T-helper 2 cell treated with Interferon-gamma antibody and Interleukin-4, amounts not matched to agents 5 μg/mL and 100 μg/mL, for 36 hours (primary cell): ENCODE measurements at places on chromosomes 1 and 21.

- no peak for DNase-seq
Measured at GRCh38 chr1:34690269-34690668, 64.6 kb upstream of the GJB5 start.

DNA sequence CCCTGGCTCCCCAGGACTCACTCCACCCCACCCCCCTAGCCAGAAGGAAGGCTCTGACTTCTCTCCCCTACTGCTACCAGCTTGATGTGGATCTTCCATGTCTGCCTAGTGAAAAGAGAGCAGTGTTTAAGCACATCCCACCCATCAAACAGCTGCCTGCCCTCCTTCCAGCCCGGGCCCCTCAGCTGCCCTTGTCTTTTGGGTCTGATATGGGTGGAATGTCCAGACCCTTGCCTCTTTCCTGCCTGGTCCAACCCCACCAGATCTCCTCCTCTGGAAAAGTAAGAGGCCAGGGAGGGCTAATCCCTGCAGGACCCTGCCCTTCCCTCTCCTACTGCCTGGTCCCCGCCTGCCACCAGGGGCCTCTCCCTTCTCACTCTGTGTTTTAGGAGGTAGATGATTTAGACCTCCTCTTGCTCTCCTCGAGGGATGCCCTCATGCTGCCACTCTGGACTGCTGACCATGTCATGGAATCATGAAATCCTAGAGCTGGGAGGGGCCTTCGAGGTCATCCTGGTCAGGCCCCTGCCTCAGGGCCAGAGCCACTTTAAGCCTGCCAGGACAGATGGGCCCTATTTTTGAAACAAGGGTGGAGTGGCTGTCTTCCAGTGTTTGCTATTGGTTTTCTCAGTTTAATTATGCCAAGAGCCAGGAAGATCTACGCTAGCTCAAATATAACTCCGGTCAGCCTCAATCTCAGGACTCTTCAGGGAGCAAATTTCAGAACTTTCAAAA is 15.8 kb upstream of the HSPG2 start:
- DNase-seq, result no peak

DNA sequence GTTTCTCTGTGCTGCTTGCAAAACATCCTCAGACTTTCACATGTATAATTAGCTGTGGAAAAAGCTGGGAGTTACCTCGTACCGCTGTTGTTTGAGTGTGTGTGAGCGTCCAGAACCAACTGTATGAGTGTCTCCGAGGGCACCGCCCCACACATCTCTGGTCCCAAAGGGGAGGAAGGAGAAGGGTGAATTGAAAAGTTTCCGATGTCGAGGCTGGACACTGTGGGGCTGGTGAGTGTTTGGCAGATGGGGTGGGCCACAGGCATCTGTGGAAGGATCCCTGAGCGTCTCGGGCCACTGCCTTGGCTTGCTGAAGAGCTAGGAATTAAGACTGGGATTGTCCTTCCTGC is 1.2 kb downstream of the ATP2B4 start:
- no peak for DNase-seq

GRCh38 chr1:59601041-59601441 is 213.7 kb upstream of the HOOK1 start:
- no peak for DNase-seq

- DNase-seq, result no peak
Measured at GRCh38 chr1:104932030-104932915, 1182.6 kb downstream of the AMY1C start.

DNA sequence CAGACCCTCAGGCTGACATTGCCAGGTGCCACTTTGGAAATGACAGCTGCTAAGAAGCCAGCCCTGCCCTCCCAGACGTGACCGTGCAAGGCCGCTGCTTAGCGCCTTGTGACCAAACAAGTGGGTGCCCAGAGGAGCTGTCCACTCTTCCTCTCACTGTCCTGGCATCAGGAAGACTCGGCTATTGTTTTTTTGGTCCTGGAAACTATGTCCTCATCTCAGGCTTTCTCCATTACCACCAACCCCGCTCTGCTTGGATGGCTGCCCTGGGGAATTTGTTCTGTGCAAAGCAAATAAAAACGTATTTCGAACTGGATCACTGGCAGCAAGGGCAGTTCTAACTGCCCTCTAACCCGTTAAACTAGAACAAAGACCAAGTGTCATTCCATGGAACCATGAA is 13.7 kb upstream of the TENT5C start:
- no peak for DNase-seq
